ENCODE measurements at places on chromosomes 4 and X.

DNA sequence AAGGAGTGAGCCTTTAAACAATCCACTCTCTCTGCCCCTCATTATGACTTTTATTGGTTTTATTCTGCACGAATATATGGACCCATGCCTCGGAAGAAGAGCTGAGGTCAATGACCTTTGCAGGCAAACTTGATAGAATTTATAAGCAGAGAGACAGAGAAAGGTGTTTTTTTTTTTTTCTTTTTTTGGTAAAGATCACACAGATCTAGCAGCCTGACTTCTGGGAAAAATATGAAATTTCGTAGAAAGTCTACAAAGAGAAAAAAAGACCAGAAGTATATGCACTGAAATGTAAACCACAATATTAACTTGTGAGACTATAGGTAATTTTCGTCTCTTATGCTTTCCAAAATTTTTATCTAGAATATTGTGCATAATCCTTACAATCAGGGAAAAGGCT is 61.6 kb downstream of the LEF1 start:
- ATAC-seq, result no peak

DNA sequence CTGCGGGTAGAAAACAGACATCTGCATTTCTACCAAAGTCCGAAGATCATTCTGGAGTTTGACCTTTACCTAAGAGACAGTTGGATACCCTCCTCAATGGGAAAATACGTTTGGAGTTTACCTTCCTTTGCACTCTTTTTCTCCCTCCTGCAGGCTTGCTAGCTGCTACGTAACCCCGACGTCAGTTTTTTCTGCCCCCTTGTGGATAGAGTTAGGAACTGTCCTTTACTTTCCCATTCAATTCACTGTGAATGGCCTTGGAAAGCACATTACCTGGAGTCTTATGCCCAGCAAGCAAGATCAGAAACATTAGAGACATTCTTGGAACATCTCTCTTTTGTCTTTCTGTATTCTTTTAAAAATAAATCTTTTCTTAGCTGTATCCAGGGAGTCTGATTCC is 250.7 kb downstream of the NAP1L3 start:
- ATAC-seq, result no peak

GRCh38 chrX:773292-774025 is 142.9 kb downstream of the SHOX start:
- no peak for ATAC-seq

DNA sequence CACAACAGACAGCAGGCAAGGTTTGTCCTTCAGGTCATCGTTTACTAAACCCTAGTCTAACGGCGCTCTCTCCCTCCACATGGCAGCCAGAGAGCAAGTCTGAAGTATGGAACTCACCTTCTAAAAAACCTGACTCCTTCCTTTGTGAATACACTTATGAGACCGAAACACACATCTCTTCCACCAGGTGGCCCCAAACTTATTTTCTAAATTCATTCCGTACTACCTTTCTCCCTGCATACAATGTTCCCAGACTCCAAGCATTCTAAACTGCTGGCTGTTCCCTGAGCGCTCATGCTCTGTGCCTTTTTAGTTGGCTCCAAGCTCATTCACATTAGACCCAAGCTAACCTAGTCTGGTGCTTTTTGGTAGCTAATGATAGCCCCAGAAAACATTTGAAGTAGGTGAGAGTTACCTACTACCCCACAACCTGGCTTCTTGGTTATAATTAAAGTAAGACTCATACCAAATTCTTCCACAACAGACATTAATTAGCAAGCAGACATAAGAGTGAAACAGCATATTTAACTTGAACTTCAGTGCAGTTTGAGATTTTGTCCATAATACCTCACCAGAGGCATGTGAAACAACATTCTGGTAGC is 67.6 kb upstream of the DCLK2 start:
- ATAC-seq, result no peak

- ATAC-seq, result no peak
These were observed 217.0 kb downstream of the BMPR1B start for GRCh38 chr4:94974773-94975172.

DNA sequence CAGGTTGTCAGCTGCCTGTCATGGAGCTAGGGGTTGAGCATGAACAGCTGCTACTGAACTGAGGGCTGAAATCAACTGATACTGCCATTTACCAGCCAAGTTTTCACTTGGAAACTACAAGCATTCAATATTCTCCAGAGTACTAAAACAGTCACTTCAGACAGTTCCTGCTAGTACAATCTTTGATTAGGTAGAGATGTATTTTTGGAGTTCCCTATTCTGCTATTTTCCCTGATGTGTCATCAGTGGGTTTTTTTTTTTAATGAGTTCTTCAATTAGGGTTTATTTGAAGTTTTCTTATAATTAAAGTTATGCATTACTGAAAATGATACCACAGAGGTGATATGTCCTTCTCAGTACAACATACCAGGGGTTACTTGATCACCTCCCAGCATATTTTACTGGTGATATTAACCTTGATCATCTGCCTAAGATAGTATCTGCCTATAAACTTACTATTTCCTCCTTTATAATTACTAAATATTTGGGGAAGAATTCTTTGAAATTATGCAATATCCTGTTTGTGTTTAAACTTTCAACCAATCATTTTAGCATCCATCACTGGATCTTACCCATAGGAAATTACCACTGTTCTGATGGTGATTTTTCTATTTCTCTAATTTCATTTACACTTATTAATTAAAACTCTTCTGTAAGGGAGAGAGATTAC is 13.6 kb downstream of the PDCL2 start:
- no peak for ATAC-seq

DNA sequence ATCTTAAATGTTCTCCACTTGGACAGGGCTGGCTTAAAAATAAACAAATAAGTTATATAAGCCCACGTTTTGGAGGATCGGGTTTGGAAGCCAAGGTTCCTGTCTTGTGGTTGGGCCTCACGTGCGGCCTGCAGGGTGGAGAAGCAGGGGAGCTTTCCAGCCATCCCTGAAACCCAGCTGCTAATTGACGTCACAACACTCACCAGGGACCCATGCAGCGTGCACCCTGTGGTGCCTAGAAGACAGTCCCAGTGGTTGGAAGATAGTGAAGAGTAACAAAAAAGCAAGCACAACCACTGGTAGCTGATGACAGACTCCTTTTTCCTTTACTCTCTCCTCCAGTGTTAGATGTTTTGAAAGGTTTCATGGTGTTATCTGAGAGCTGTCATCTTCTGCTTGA is 142.0 kb upstream of the RBPJ start:
- peak; percentile 56 for ATAC-seq

- ATAC-seq, result no peak
These were observed 53.4 kb downstream of the ABCG2 start for GRCh38 chr4:88104902-88105610.
